CD8-positive, alpha-beta memory T cell (primary cell): ENCODE measurements at places on chromosomes 2 and 18. TPM values are rescaled to one million over a fixed set of nuclear protein-coding genes. Genes with fewer than 3 reads are reported as not detected.

GRCh38 chr2:68413466-68413865 is 48.4 kb downstream of the PLEK start:
- DNase-seq = no peak

DNA sequence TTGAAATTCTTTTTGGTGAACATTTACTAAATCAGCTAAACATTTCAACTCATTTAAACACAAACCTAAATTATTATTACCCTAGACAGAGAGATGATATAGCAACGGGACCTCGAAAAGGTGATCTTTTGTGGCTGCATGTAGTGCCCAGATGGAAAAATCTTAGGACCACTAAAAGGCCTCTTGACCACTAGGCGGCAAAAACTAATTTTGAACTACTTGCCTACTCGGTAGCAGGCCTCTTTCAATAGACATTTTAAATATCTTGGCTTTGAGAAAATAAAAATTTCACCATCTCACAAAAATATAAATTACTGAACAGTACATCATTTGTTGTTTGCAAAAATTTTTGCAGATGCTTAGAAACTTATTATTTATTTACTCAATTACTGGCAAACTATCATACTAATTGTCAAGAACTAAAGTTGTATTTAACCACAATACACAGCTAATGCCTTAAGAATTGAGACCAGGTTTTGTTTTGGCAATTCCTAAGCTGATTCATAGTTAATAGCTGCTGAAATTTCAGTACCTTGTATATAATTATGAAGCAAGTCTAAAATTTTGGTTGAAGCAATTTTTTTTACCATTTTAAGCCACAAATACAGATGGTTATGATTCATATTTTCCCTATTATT is 9.4 kb downstream of the COL3A1 start:
- no peak for DNase-seq

DNA sequence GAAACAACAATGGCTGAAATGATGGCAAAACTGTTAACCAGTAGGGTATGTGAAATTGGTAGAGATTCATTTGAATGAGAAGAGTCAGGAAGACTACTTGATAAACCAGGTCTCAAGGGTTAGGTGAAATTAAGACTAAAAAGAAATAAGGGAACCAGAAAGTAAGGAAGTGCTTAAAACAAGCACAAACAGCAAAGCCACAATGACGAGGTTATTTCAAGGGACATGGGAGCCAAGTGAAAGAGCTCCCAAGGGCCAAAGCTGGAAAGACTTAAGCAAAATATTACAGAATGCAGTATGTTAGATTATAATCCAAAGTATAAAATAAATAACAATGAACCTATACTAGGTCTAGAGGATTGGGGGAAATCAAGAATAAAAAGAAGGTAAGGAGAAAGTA is 19.3 kb upstream of the CD302 start:
- DNase-seq = no peak

- DNase-seq = no peak
Measured at GRCh38 chr2:25065768-25066167, 23.9 kb downstream of the EFR3B start.

DNA sequence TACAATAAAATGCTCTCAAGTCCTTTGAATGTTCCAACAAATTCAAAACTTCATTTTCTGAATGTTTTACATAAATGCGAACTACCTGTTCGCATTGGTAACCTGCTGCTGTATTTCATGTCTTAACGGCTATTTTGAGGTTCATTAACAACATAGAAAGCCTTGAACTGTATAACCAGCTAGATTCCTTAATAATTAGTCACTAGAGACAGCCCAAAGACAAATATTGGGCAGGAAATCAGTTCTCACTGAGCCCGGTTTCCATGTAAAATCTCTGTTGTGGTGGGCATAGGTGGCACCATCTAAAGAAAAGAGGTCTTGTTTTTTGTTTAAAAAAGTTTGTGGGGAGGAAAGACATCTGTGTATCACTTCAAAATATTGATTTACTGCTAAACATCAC is 29.2 kb downstream of the PDIA6 start:
- no peak for DNase-seq

- DNase-seq = no peak
Measured at GRCh38 chr2:224084266-224084892, 45.3 kb upstream of the SERPINE2 start.

UGT1A10 gene
- not detected for total RNA-seq

SKOR2 gene
- not detected for total RNA-seq

CTAGE1 gene
- not detected for total RNA-seq
